ENCODE measurements at places on chromosomes 2 and 18.

DNA sequence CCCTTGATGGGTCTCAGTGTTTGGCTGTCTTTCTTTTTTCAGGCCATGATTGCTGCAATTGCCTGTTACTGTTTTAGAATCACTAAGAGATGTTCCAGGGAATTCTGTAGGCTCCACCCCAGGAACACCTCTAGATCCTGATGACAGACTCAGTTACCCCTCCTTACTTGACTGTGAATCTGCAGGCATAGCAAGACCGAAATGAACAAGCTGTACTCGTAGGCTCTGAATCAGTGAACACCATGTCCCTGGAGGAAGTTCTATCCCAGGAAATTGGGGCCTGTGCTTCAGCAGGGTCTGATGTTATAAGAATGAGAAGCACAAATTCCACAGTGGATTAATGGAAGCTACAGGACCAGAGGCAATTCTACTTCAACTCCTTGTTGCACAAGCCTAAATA is 148.6 kb downstream of the COPS8 start:
- DNase-seq = no peak

- no peak for DNase-seq
These were observed 3.9 kb downstream of the HOXD8 start for GRCh38 chr2:176133389-176133788.

- DNase-seq = no peak
These were observed 519.9 kb downstream of the RNF144A start for GRCh38 chr2:7437141-7437540.

- no peak for DNase-seq
These were observed 63.8 kb downstream of the PDE11A start for GRCh38 chr2:178008636-178009289.

- no peak for DNase-seq
These were observed 25.8 kb upstream of the SOS1 start for GRCh38 chr2:39146630-39147029.

DNA sequence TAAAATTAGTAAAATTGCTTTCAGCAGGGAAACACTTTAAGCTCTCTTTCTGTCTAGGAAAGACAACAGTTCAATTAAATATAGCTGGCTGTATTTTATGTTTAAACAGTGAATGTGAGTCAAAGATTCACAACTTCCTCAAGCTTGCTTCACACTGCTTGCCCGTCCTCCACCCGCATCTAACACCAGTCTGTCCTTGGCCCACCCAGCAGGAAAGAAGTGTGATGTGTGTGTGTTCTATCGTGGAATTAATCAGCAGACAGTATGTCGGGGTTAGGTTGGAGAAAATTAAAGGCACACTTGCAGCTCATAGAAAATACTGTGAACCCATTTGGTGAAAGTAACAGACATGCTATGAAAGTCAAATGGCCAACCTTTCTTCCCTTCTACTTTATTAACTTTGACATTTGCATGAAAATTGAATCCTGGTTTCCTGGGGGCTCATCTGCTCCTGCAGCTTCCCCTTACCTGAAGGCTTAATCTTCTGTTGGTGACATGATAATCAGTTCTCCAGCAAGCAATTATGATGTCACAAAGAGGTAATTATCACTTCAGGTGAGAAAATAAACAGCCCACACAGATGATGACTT is 182.0 kb downstream of the UXS1 start:
- no peak for DNase-seq

- DNase-seq = no peak
These were observed 10.6 kb downstream of the EMX1 start for GRCh38 chr2:72927619-72928550.

GRCh38 chr2:42185220-42185921 is 16.2 kb downstream of the EML4 start:
- DNase-seq = no peak

GRCh38 chr18:72634500-72634899 is 90.4 kb upstream of the CBLN2 start:
- no peak for DNase-seq

DNA sequence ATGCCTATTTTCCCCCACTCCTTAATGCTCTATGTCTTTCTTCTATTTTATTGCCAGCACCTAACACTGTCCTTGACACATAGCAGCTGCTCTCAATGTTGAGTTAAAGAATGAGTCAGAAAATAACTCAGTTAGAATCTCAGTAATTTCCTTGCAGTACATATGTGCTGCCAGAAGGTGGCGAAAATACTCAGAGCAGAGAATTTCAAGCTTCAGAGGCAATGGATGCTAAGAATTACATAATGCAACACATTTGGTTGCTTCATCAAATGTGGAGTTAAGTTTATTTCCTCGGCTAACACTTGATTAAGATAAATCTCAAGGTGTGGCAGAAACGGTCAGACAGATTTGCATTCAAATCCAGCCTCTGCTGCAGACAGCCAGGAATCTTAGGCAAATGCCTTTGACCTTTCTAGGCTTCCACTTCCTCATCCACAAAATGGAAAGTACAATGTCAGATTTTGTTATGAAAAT is 105.6 kb downstream of the VSNL1 start:
- DNase-seq = no peak

GRCh38 chr2:29892585-29893259 is 28.7 kb downstream of the ALK start:
- DNase-seq = no peak

- no peak for DNase-seq
These were observed 231.2 kb downstream of the CYRIA start for GRCh38 chr2:16434393-16434792.

DNA sequence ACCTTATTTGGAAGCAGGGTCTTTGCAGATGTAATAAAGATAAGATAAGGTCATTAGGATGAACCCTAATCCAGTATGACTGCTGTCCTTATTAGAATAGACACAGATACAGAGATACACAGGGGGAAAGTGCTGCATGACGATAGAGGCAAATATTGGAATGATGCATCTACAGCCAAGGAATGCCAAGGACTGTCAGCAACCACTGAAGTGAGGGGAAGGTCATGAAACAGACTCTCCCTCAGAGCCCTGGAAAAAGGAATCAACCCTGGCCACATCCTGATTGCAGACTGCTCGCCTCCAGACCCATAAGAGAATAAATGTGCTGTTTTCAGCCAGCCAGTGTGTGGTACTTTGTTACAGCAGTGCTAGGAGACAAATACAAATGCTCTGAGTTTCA is 14.8 kb downstream of the TMEM237 start:
- DNase-seq = no peak

GRCh38 chr2:150410809-150411208 is 76.7 kb downstream of the RND3 start:
- no peak for DNase-seq

GRCh38 chr2:156845806-156846558 is 409.8 kb downstream of the GPD2 start:
- no peak for DNase-seq

DNA sequence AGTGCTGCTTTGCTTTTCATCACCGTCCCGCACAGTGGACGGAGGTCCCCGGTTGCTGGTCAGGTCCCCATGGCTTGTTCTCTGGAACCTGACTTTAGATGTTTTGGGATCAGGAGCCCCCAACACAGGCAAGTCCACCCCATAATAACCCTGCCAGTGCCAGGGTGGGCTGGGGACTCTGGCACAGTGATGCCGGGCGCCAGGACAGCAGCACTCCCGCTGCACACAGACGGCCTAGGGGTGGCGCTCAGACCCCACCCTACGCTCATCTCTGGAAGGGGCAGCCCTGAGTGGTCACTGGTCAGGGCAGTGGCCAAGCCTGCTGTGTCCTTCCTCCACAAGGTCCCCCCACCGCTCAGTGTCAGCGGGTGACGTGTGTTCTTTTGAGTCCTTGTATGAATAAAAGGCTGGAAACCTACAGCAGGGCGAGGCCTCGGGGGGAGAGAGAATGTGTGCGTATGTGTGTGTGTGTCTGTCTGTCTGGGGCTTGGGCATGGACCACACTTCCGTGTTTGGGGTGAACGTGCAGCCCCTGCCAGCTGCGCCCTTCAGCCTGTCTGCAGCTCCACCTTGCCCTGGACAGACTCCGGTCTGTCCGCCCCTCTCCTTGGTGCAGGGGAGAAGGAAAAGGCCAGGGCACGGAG is 32.3 kb downstream of the GPC1 start:
- peak; percentile 92 for DNase-seq

DNA sequence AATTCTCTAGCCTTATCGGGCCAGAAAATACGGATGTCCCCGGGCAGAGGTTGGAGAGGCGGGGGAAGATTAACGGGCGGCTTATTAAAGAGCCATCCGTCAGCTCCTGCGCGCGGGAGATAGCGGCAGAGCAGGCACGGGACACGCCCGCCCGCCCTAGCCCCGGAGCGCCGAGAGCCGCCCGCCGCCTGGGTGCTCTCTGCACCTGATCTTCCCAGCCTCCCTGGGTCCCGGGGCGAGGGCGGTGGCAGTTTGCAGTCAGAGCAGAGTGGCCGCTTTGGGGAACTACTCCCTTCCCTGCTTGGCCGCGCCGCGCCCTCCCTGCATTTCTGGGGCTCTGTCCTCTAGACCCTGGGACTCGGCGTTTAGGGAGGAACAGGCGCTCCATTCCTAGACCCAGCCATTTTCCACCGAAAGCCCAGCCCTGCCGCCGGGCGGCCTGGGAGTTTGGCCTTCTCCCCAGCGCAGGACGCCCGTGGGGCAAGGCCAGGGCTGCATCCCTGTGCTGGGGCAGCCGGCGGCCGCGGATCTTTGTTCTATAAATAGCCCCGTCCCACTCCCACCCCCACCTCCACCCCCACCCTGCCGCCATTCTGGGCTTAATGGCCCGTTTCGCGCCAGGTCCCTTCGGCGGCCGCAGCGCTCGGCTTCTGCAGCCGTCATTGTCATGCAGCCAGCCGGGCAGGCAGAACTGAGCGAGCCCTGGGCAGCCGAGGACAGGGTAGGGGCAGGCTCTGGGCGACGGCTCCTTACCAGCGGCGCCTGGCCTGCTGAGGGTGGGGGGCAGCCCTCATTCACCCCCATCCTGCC is 6.6 kb downstream of the GAD1 start:
- no peak for DNase-seq

GRCh38 chr18:58687871-58688308 is 16.6 kb downstream of the MALT1 start:
- no peak for DNase-seq

DNA sequence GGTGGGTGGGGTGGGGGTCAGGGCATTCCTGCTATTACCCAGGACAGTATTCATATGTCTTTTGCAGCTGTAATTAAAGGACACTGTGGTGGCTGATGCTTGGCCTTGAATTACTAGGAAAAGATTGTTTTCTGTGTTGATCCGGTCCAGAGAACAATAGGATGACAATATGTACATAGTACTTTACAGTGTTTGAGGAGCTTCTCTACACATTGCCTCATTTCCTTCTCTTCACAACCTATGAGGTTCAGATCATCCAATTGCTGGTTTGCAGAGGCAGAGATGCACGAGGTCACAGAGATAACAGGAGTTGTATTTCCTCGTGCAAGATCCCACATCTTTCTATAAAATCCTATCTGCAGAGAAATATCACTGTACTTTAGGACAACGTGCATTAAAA is 119.5 kb downstream of the LIPG start:
- DNase-seq = no peak

GRCh38 chr18:62788111-62788510 is 72.8 kb downstream of the PHLPP1 start:
- no peak for DNase-seq

GRCh38 chr18:41268271-41268670 is 686.8 kb upstream of the PIK3C3 start:
- no peak for DNase-seq

GRCh38 chr2:50746526-50746925 is 285.4 kb downstream of the NRXN1 start:
- DNase-seq = no peak

DNA sequence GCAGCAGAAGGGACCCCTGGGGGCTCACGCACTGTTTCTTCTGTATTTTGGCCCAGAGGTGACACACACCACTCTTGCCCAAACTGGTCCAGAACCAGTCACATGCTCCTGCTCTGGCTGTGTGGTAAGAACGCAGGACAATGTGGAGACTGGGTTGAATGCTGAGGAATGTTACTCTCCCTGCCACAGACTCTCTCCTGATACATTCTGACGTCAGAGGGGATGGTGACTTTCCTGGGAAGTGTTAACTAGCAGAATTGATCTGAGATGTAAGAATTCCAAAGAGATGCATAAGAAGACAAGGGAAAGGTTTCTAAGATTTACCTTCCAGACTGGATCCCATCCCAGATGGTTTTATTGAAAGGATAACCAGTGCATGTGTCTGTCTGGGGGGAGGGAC is 100.8 kb downstream of the ASB1 start:
- DNase-seq = no peak

DNA sequence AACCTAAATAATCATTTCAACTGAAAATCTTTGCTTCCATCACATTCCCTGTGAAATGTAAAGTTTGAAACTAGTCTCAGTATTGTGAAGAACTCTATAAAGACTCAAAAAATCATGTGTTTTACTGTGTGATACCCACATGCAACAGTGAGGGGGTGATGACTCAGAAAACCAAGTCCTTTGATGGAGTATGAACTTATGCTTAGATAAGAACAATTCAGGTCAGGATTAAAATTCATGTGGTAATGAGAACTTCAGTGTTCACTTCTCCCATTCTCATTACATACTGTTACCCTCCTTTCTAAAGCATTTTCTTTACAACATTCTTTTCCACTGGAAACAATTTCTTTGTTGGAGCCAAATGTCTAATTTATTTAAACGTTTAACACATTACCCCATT is 360.2 kb downstream of the FSIP2 start:
- DNase-seq = no peak

- no peak for DNase-seq
These were observed 896 bp upstream of the AFF3 start for GRCh38 chr2:100143286-100143685.

GRCh38 chr2:26672112-26672817 is 20.3 kb upstream of the KCNK3 start:
- peak; percentile 41 for DNase-seq

GRCh38 chr2:159140070-159140769 is 146.3 kb downstream of the WDSUB1 start:
- DNase-seq = no peak

- DNase-seq = no peak
These were observed 67.4 kb downstream of the BCL11A start for GRCh38 chr2:60486067-60486466.

DNA sequence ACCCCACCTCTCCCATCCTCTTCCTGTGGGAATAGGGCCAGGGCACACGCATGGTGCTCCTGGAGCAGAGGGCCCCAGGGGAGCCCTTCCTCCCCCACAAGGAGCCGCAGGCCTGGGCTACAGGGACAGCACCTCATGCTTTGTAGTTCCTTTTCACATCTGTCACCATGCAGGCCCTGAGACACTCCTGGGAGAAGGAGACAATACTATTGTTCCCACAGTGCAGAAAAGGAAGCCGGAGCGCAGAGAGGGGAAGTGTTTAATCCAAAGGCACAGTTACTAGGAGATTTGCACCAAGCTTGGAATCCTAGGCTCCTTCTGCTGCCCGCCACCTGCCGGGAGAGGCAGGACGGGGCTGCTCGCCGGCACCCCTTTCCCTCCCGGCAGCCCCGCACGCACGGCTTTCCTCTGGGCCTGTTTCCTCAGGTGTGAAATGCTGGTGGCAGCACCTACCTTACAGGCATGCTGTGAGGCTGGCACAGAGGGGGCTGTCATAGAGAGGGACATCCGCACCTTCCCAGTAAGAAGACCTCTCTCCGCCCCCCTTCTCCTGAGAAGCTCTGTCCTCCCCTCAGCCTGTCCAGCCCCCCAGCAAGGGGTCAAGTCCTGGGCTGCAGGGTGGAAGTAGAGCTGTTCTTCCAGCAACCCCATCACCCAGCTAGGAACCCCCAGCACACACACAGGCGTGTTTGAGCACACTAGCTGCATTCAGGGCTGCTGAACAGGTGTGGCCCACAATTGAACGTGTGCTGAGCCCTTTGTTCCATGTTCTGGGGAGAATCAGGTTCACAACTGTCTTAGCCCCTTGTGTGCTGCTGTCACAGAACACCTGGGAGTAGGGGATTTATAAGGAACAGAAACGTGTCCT is 62.6 kb downstream of the SMAD7 start:
- peak; percentile 72 for DNase-seq

- DNase-seq = no peak
These were observed 143.2 kb downstream of the TMEFF2 start for GRCh38 chr2:192051533-192051932.

Data from chondrocyte (in vitro differentiated cells).